ENCODE measurements at places on chromosomes 4 and X.

GRCh38 chr4:39568805-39569204 lies 41.6 kb upstream of the UGDH start:
- no peak for DNase-seq

- no peak for DNase-seq
These were observed 78.5 kb downstream of the PRDM5 start for GRCh38 chr4:120843849-120844527.

DNA sequence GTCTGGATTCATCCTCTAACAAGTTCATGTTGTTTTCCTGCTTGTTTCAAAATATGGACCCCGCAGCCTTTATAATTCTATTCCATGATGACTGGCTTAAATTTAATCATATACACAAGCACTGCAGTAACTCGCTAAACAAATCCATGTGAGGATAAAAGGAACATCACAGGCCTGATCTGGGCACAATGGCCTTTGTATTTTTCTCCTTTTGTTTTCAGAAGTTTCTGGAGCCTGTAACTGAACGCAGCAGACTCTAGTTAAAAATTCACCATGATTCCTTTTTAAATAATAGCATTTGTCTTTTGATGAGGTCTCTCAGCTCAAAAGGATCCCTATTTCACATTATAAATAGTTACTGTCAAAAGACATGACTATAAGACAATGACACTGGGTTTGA lies 30.2 kb upstream of the TMEM184C start:
- no peak for DNase-seq

- no peak for DNase-seq
These were observed 16.8 kb upstream of the IRAK1 start for GRCh38 chrX:154036513-154036912.

GRCh38 chr4:7717946-7718490 lies 221.6 kb downstream of the AFAP1 start:
- no peak for DNase-seq

DNA sequence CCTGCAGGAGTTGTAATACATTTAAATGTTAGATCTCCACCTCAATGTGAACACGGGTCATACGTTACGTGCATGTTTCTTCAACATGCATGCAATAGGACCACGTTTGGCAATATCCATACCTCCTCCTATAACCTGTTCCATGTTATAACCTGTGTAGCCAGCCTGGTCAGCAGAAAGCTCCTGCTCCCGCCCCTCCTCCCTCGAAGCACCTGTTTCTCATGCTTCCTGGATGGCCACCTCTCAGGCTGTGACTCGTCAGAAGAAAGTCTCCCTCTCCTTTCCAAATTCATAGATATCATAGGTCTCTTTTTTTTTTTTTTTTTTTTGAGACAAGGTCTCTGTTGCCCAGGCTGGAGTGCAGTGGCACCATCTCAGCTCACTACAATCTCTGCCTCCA lies 96.5 kb downstream of the HMX1 start:
- DNase-seq: no peak

GRCh38 chr4:4794421-4794820 lies 65.0 kb upstream of the MSX1 start:
- no peak for DNase-seq

Measured in hematopoietic multipotent progenitor cell treated with erythropoietin and hydrocortisone succinate and interleukin-3 and kit ligand, for 17 days (in vitro differentiated cells).